ENCODE measurements at places on chromosomes 5 and 9. TPM values are rescaled to one million over a fixed set of nuclear protein-coding genes. Genes with fewer than 3 reads are reported as not detected.

- no peak for DNase-seq
Observed at GRCh38 chr5:16726538-16726946, 109.7 kb upstream of the RETREG1 start.

Gene SLC6A18
- not detected for total RNA-seq

Gene GABRG2
- not detected for total RNA-seq

Gene GRXCR2
- total RNA-seq, result not detected

Gene PCDHAC1
- total RNA-seq, result 1.8 TPM

Measured in body of pancreas (tissue), 4 donors.